Suppressor macrophage (primary cell): ENCODE measurements at places on chromosomes 12 and 14.
A peak's percentile ranks its signal among the peaks of the same experiment; 100 is the strongest.

DNA sequence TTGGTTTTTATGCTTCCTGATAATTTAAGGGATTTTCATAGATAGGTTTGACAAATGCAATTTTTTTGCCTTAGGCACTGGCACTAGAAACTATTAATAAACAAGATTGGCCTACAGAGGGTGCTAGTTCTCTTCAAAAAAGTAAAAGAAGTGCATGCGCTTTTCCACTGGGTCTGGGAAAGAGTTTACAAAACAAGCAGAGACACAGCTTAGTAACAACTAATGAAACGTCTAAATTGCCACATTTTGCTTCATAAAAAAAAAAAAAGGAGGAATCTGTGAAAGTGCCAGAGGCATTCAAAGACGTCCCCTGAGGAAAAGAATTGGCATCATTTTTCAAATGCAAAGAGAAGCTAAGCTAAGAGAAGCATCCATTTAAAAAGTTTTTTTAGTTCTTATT lies 58.3 kb upstream of the EEA1 start:
- peak; percentile 89 for DNase-seq

GRCh38 chr12:66189889-66190288 lies 875 bp downstream of the IRAK3 start:
- no peak for DNase-seq

DNA sequence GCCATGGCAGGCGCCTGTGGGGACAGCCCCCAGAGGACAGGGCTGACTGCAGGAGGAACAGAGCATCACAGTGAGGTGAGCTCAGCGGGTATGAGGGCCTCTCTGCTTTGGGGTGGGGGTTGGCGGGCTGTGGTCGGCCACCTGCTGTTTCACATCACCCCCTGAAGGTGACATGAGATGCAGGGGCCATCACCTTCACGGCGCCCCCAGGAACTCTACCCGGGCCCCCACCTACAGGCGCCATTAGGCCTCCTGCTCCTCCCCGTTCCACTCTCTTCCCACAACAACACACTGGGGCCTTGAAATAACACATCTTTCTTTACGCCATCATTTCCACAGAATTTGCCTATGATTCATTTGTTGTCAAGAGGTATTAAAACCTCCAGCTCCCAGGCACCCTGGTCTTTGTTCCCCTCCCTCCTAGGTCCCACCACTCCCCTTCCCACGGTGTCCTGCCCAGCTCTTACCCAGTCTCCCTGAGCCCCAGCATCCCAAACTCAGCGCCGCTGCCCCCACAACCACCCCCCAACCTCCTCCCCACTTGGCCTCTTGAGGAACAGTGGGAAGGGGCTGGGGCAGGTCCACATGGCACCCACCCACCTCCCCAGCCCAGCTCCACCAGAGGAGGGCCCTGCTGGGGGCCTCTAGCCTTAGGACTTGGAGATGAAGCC lies 12.7 kb upstream of the HDAC7 start:
- no peak for DNase-seq

GRCh38 chr14:102150744-102151143 lies 11.0 kb downstream of the WDR20 start:
- no peak for DNase-seq

DNA sequence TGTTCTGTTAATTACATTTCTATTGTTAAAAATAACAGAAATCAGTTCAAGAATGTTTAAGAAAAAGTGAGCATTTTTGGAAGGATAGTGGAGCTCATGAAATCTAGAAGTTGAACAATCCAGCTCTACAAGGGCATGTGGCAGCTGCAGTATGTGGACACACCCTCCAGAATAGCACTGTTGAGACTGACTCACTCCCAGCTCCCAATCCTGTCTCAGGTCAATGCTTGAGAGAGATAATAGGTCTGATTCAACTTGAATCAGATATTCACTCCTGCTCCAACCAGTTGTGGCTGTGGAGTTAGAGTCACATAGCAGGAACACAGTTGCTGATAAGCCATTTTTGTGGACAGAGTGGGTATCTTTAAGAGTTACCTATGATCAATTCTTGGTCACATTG lies 113.0 kb upstream of the NTF3 start:
- no peak for DNase-seq

GRCh38 chr12:23585156-23585781 lies 364.2 kb downstream of the SOX5 start:
- DNase-seq, result no peak

DNA sequence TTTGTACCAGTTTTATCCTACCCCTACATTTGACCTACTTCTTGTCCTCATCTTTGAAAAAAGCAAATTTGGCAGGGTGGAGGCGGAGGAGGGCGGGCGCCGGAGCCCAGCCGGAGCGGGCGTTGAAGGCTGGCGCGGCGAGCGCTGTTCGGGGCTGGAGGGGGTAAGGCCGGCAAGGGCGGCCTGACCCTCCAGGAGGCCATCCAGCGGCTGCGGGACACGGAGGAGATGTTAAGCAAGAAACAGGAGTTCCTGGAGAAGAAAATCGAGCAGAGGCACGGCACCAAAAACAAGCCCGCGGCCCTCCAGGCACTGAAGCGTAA lies 27.2 kb downstream of the FBXO34 start:
- DNase-seq, result no peak
